GM10248 (cell line): ENCODE measurements at places on chromosomes 4 and X.
A peak's percentile ranks its signal among the peaks of the same experiment; 100 is the strongest.

DNA sequence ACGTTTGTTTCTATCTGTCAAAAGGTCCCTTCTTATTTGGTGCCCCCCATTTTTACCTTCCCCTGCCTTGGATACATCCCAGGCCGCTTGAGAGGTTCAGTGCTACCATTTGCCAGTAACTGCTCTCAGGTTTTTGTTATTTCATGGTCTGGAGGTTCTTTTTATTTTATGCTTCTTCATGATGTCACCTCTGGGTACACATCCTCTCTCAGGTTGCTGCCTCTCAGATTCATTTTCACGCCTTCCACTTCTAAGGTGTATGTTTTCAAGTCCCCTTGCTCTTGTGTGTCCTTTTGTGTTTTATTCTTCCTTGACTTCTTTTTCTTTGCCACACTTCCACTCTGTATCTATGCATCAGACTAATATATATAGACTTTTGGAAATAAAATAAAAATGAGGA is 640.1 kb upstream of the AADAT start:
- no peak for DNase-seq

- DNase-seq = no peak
Observed at GRCh38 chr4:158873795-158874401, 105.1 kb downstream of the FNIP2 start.

DNA sequence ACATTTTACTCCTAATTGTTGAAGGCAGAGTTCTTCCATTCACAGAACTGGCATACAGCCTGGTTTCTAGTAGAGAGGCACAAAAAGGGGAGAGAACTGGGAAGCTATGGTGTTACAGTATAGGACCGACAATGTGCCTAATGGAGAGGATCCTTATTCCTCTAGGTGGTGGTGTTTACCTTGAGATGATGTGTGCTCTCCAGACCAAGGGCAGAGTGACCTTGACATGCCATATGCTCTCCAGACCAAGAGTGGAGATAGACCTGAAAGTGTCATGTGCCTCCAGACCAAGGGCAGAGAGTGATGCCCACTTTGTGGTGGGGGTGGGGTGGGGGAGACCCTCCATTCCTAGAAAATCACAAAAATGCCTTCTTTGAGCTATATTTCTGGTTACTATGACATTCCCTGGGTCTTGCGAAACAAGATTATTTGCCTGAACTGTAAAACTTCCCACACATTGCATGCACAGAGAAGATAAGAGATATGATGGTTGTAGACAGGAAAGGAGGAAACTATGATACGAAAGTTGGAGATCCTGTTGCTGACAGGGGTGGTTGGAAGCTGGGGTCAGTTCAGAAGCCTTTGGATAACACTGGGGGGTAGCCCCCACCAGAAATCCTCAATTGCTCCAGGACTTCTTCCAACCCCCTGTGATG is 119.7 kb downstream of the TEX13C start:
- no peak for DNase-seq

DNA sequence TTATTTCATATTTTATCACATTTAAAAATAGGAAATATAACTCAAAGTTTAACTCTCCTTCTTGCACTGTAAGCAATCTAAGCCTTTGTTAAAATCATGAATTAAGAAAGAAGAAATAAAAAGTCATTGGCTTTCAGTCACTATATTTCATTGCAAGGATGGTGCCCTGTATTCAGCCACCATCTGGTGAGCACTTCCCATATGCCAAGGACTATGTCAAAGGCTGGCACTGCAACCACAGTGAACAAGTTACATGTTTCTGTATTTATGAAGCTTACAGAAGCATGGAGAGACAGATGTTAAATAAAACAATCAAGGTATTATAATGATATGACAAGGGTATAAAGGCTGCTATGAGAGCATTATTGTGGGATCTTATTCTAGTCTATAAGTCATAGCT is 68.6 kb downstream of the PRKG2 start:
- DNase-seq = no peak

DNA sequence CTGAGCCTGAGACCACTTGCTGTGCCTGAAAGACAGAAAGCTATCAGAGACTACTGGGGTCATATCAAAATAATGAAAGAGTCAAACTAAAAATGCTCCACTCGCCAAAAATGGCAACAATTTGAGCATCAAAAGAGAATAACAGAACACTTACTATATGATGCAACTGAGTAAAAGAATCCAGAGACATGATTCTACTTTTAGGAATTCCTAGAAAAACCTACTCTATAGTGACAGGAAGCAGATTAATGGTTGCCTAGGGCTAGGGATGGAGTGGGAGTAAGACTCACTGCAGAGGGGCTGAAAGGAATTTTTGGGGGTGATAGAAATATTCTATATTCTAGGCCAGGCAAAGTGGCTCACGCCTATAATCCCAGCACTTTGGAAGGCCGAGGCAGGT is 29.4 kb upstream of the SLAIN2 start:
- DNase-seq = no peak

DNA sequence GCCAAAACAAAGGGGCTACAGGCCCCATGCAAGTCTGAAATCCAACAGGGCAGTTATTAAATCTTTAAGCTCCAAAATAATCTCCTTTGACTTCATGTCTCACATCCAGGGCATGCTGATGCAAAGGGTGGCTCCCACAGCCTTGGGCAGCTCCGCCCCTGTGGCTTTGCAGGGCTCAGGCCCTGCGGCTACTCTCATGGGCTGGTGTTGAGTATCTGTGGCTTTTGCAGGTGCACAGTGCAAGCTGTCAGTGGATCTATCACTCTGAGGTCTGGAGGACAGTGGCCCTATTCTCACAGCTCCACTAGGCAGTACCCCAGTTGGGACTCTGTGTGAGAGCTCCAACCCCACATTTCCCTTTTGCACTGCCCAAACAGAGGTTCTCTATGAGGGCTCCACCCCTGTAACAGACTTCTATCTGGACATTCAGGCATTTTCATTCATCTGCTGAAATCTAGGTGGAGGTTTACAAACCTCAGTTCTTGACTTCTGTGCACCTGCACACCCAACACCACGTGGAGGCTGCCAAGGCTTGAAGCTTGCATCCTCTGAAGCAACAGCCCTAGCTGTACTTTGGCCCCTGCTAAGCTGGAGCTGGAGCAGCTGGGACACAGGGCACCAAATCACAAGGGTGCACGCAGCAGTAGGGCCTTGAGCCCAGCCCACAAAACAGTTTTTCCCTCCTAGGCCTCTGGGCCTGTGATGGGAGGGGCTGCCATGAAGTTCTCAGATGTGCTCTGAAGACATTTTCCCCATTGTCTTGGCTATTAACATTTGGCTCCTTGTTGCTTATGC is 154.8 kb upstream of the PDE5A start:
- DNase-seq = no peak

- DNase-seq = peak; percentile 78
Observed at GRCh38 chrX:49230500-49231232, 2.5 kb downstream of the CACNA1F start.
